Choroid plexus epithelial cell (primary cell): ENCODE measurements at places on chromosomes 4 and X.
A peak's percentile ranks its signal among the peaks of the same experiment; 100 is the strongest.

- DNase-seq, result no peak
These were observed 104.5 kb upstream of the GATB start for GRCh38 chr4:151865312-151865711.

GRCh38 chrX:99266255-99266654 lies 1143.8 kb downstream of the PCDH19 start:
- DNase-seq, result no peak

GRCh38 chr4:82201303-82201702 lies 172.5 kb downstream of the HNRNPD start:
- DNase-seq, result peak; percentile 6

- peak; percentile 47 for DNase-seq
These were observed 98.8 kb downstream of the CASK start for GRCh38 chrX:41824551-41824950.

GRCh38 chr4:11704186-11704830 lies 275.6 kb upstream of the HS3ST1 start:
- peak; percentile 17 for DNase-seq

DNA sequence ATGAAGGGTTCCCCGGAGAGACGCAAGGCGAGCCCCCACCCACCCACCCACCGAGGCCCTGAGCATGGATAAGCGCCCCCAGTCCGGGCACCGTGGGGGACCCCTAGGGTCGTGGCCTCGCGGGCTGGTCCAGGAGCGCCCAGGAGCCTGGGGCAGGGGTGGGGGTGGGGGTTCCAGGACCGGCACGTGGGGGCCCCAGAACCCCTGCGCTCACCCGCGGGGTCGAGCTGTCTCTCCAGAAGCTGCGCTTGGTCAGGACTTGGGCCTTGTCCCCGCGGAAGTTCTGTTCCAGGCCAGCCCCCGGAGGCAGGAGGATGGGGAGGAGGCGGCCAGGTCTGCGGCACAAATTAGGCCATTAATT lies 11.2 kb upstream of the SHOX start:
- DNase-seq, result no peak

DNA sequence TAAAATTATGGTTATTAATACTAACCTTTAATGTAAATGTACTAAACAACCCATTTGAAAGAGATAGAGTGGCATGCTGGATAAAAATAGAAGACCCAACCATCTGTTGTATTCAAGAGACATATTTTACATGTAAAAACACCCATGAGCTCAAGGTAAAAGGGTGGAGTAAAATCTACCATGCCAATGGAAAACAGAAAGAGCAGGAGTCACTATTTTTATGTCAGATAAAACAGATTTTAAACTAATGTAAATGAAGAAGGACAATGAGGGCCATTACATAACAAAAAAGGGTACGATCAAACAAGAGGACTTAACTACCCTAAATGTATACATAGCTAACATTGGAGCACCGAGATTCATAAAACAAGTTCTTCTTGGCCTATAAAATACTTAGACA lies 66.3 kb downstream of the ITM2A start:
- DNase-seq, result no peak

DNA sequence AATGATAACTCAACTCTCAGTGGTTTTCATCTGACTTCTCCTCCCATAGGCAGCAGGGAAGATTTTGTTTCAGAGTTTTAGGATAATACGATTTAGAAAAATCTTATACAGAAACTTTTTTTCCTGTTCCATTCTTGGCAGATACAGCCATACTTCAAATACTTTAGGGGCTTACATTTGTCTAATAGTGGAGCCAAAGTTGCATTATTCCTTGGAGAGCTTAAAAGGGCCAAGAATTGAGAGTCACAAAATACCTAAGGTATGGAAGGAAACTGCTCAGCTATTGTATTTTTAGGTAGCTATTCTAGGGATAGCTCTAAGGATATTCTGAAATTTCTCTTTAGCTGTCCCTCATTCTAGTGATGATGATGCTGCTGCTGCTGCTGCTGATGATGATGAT lies 132.9 kb upstream of the PTCHD1 start:
- no peak for DNase-seq

- DNase-seq, result no peak
These were observed 13.6 kb upstream of the SPARCL1 start for GRCh38 chr4:87542734-87543312.

- no peak for DNase-seq
These were observed 158.8 kb downstream of the TECRL start for GRCh38 chr4:64250488-64250887.

DNA sequence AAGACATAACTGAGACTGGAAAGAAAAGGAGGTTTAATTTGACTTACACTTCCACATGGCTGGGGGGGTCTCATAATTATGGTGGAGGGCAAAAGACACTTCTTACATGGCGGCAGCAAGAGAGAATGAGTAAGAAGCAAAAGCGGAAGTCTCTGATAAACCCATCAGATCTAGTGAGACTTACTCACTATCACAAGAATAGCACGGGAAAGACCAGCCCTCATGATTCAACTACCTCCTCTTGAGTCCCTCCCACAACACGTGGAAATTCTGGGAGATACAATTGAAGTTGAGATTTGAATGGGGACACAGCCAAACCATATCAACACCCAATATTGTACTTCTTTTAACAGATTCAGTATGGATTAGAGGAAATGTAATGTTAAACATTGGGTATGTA lies 646.6 kb downstream of the ANKRD50 start:
- no peak for DNase-seq

- DNase-seq, result peak; percentile 97
These were observed 37.9 kb downstream of the RELL1 start for GRCh38 chr4:37648084-37648817.

DNA sequence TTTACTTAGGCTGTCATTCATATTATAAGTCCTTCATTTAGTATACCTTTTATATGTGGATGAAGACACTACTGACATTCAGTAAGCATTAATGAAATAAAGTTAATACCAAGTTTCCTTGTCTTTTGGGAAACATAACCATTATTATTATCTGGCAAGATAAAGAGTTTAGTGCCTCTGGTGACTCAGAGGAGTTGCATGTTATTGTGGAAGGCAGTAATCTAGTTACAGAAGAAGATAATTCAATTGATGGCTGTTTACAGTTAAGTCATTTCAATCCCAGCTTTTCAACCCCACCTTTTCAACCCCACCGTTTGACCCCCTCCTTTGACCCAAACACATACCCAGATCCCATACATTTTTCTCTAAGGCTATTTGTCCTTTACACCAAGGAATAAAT lies 143.8 kb downstream of the FANCB start:
- peak; percentile 2 for DNase-seq

- no peak for DNase-seq
These were observed 501.2 kb upstream of the ATOH1 start for GRCh38 chr4:93327346-93327745.

GRCh38 chrX:132373610-132374009 lies 115.2 kb downstream of the MBNL3 start:
- DNase-seq, result no peak

GRCh38 chrX:41759817-41760216 lies 35.8 kb downstream of the GPR82 start:
- DNase-seq, result peak; percentile 70

- DNase-seq, result no peak
These were observed 349.0 kb upstream of the AGA start for GRCh38 chr4:177791188-177791587.

GRCh38 chr4:157170321-157170720 lies 50.2 kb upstream of the GRIA2 start:
- DNase-seq, result peak; percentile 16

- peak; percentile 46 for DNase-seq
These were observed 163.2 kb upstream of the SPANXC start for GRCh38 chrX:141405486-141405852.

- DNase-seq, result peak; percentile 46
These were observed 157.0 kb downstream of the PCDH18 start for GRCh38 chr4:137375111-137375850.

DNA sequence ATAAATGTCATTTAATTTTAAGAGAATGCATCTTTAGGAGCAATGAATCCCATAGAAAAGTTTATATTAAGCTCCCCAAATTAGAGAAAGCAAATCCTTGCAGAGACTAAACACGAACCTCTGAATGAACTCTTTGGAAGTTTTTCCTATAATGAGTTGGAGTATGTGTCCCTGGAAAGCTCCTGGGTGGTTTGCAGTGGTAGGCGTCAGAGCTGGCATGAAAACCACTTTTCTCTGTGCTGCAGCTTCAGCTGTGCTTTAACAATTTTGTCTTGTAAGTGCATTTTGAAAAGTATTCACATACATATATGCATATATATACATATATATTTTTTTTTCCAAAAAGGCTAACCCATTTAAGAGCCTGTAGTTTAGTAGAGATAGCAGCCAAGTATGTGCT lies 148.7 kb upstream of the TBC1D9 start:
- no peak for DNase-seq

DNA sequence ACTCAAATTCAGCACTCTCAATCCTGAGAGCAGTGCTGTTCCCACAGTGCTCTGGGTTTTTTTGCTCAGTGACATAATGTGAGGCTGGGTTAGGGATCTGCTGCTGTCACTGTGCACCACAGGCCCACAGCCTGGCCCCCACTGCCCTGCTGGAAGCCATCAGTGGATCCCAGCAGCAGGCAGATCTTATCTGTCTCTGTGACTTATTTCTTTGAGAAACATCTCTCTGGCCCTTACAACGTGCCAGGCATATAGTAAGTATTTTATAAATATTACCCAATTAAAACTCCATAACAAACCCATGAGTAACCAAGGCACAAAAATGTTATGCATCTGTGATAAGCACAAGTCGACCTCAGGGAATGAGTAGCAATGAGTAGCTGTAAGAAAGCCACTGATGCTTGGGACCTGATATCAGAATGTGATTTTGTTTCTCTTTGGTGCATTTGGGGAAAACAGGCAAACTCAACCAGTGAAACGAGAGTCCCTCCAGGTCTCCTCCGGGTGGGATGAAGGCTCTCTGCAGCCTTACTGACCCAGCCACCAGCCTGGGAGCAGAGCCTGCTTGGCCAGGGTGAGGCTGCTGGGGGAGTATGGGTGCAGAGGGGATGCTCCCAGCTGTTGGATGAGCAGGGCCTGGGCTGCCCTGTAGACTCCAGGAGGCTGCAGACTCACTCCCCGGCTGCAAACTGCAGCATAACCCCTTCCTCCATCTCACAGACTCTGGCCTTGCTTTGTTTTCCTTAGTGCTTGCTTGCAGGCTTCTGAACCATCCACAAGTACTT lies 172.7 kb upstream of the LNX1 start:
- peak; percentile 84 for DNase-seq

DNA sequence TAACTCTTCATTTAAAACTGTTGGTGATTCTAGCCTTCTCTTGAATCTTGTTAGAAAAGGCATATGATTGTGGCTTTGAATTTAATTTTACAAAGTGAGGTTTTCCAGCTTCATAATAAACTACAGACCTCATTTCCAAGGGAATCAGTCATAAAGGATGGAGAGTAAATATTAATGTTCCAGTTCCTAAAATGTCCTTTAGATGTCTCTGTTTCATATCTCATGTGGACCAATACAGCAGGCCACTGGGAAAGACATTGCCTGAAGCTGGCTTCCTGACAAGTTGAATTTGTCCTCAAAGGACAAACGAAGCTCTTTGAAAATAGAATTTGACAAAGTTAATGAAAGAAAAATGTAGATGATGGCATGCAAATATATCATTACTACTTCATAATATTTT lies 125.4 kb downstream of the ZNF330 start:
- DNase-seq, result peak; percentile 82

DNA sequence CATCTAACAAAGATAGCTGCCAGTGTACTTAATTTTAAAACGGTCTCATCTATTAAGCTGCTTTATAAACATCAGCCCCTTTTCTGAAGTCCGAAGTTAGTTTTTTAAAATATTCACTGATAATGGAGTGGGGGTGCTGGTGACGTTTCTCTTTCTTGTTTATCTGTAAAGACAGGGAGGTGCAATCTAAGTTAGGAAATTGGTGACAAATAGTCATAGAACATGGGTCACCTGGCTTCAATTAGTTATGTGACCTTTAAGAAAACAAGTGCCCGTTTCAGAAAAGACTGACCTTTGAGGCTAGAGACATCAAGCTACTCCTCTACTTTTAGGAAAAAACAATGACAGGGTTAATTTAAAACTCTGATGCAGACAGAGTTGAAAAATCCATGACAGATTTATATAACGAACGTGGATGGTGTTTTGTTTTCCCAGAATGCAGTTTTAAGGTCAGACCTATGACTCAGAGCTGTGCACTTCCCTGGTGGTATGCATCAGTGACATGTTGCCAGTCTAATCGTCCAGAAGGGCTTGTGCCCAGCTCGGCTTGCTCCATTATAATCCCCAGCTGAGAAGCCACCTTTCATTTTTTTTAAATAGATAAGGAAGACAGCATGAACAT lies 38.2 kb downstream of the FHL1 start:
- DNase-seq, result peak; percentile 49

DNA sequence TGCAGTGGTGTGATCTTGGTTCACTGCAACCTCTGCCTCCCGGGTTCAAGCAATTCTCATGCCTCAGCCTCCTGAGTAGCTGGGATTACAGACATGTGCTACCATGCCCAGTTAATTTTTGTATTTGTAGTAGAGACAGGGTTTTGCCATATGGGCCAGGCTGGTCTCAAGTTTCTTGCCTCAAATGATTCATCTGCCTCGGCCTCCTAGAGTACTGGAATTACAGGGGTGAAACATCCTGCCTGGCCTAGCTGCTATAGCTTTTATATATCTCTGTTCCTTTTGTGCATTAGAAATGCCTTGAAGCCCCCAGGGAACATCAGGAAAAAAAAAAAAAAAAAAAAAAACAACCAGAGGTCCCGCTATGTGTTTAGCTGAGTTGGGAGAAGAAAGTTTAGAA lies 34.8 kb downstream of the UBE2K start:
- DNase-seq, result peak; percentile 93

DNA sequence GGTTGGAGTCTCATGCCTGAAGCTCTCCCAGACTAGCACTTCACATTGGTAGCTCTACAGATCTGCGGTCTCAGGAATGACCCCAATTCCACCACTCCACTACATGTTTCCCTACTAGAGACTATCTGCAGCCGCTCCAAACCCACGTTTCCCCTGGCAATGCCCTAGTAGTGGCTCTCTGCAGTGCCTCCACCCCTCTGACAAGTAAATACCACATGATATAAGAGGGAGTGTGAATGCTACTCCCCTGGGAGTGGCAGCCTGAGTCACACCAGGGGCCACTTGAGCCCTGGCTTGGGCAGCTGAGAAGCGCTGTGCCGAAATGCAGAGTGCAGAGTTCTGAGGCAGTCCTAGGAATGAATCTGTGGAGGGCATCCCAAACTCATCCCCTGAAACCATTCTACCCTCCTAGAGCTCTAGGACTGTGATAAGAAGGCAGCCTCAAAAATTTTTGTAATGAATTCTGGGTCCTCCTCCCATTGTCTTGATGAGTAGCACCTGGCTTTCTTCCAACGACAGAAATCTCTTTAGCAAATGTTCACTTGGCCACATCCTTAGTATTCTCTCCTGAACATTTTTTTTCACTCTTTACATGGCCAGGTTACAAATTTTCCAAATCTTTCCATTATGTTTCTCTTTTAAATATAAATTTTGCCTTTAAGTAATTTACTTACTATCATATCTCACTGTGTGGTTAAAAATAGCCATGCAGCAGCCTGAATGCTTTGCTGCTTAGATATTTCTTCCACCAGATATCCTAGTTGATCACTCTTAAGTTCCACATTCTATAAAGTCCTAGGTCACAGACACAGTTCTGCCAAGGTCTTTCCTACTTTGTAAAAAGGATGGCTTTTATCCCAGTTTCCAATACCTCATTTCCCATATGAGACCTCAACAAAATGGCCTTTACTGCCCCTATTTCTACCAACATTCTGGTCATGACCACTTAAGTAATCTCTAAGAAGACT lies 160.2 kb upstream of the CPEB2 start:
- no peak for DNase-seq

- no peak for DNase-seq
These were observed 256.2 kb downstream of the FSTL5 start for GRCh38 chr4:161907590-161907955.
